Metanephros (tissue), 2 donors: ENCODE measurements at places on chromosomes 2 and 18. TPM values are rescaled to one million over a fixed set of nuclear protein-coding genes. Genes with fewer than 3 reads are reported as not detected.

Gene GCG
- not detected for total RNA-seq

Gene SERPINB5
- total RNA-seq: 0.29 TPM

Gene CFC1
- total RNA-seq: not detected

Gene MYCN
- total RNA-seq: 25.7 TPM

Gene ANKRD30B
- total RNA-seq: not detected

Gene DCDC2C
- 0.93 TPM for total RNA-seq

Gene ABCB11
- 0.06 TPM for total RNA-seq

Gene COL6A3
- 455 TPM for total RNA-seq

Gene DSC2
- total RNA-seq: 19.8 TPM

Gene CHRNG
- total RNA-seq: 9.5 TPM

Gene MAP3K19
- total RNA-seq: 0.12 TPM

Gene CYS1
- 151 TPM for total RNA-seq

Gene NLRC4
- total RNA-seq: 1.6 TPM

Gene ERBB4
- 104 TPM for total RNA-seq

Gene COL5A2
- total RNA-seq: 147 TPM

Gene UGT1A6
- 3.4 TPM for total RNA-seq

Gene TTC39C
- total RNA-seq: 10.0 TPM

Gene LIPG
- 32.1 TPM for total RNA-seq

Gene SH3YL1
- total RNA-seq: 88.2 TPM

Gene PSMA8
- not detected for total RNA-seq

Gene HRH4
- total RNA-seq: 0.23 TPM

Gene PSD4
- 18.4 TPM for total RNA-seq

Gene ZBTB7C
- 9.7 TPM for total RNA-seq

Gene KCNE4
- 11.2 TPM for total RNA-seq

Gene AQP4
- 0.93 TPM for total RNA-seq

Gene C2orf80
- not detected for total RNA-seq

Gene TEX44
- total RNA-seq: not detected

Gene ADGRF3
- total RNA-seq: 0.64 TPM
